ENCODE measurements at places on chromosomes 6 and 20.

GRCh38 chr6:56370561-56371211 is 123.3 kb upstream of the COL21A1 start:
- peak; percentile 87 for DNase-seq

- no peak for DNase-seq
These were observed 1.3 kb downstream of the KCNQ2 start for GRCh38 chr20:63471002-63471716.

DNA sequence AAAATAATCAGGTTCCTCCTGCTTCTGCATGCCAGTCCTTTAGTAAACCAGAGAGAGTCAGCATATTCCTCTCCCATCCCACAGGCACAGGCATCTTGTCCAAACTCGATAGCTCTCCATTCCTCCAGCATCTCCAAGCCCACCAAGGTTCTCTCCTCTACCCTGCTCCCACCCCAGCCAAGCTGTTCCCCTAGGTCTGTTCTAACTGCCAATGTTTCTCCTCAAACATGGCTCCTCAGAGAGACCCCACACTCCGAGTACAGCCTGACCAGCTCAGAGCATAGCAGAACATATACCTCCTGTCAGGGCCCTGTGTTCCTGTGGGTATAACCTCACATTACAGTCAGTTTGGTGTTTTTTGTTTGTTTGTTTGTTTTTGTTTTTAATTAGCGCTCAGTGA is 177.8 kb downstream of the VEGFA start:
- DNase-seq, result no peak

GRCh38 chr6:135901774-135902524 is 50.4 kb downstream of the PDE7B start:
- no peak for DNase-seq

DNA sequence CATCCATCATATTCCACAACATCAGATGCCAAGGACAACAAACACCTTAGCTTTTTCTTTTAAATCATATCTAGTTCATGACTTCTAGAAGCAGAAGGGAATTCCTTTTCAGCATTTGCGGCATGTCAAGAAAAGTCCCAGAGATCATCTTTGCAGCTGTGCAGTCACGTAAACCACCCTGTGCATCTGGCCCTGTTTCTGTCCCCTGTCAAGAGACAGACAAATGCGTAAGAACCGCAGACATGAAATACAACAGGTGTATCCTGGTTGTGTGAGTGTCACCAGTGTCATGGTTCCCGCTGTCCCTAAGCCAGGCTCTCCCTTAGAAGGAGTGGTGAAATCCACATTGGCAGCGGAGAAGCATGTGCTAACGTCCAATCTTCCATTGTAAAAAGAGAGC is 28.1 kb downstream of the LY86 start:
- DNase-seq, result no peak

- no peak for DNase-seq
These were observed 1217.7 kb downstream of the EPHA7 start for GRCh38 chr6:92201618-92202017.

DNA sequence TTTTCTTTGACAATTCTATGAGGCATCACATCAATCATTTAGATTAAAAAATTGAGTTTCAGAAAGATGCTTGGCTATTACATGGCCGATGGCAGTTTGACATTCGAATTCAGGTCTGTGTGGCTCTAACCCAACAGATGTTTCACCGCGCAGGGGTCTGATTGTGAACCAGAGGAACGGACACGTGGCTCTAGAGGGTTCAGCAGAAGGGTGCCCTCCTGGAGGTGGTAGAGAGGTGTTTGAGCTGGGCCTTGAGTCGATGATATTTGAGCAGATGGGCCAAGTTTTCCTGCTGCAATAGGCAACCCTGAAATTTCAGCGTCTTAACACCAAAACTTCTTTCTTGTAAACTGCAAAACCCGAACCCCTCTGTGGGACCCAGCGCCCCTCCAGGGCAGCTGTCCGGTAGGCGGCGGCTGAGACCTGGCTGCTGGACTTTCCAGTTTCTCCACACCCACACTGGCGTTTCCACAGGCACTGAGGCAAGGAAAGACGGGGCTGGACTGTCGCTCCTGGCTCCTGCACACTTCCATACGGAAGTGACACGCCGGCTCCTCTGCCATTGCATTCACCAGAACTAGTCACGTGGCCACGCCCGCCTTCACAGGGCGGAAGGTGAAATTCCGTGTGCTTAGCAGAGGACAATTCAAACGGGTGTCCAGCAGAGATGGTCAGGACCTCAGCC is 11.3 kb upstream of the AFDN start:
- no peak for DNase-seq

GRCh38 chr6:132749111-132749510 is 8.6 kb downstream of the VNN2 start:
- DNase-seq, result no peak

DNA sequence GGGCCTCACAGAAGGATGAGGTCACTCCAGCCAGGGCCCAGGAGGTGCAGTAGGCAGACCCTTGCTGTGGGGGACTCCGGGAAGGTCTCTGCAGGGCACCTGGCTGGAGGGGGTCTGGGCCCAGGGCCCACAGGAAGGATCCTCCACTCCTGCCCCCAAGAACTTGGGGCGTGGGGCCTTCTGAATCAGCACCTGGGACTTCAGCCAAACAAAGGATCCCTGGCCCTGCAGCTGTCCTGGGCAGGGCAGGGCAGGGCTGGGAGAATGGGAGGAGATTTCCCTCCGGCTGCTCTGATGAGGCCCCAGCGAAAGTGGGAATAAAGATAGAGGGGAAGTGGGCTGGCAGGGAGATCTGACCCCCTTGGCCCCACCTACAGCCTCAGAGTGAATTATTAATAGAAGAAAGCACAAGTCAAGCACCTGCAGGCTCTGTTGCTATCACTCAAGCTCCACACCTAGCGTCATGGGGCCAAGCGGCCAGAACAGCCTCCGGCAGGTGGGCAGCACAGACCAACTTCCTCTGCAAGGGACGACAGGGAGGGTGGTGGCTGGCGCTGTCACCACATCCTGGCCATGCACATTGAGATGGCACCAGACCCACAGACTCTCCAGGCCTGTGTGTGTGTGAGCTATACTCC is 61.6 kb upstream of the MRPS10 start:
- DNase-seq, result no peak

GRCh38 chr6:170279977-170280688 is 10.7 kb downstream of the DLL1 start:
- peak; percentile 97 for DNase-seq

- no peak for DNase-seq
These were observed 7.0 kb downstream of the COX4I2 start for GRCh38 chr20:31644701-31645100.

DNA sequence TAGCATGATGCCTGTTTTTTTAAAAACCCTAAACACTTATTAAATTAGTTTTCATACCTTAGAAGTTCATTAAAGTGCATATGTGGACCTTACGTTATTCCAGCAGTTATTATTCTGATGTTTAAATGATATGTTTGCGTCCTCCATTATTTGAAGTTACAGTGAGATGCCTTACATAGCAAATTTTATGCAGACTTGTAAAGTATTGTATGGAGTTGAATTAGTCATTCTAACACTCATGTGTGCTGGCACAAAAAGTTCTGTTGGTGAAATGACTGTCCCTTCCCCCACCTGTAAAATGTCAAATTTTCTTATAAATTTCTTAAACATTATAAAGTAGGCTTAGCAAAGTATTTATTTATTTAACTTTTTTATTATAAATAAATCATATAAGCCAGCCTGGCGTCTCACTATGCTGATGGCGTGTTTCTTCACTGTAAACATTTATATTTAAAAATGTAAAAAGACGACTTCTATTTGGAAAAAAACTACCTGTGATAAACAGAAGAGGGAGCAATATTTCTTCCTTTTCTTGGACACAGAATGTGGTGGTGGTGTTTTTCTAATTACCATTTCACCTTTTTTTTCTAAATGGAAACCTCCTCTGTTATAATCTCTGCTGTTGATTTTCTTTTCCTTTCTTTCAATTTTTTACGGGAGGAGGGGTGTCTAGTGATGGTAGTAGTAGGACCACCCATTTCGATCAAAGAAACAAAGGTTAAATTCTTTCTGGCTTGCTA is 155.4 kb downstream of the RFPL4B start:
- peak; percentile 0 for DNase-seq

- DNase-seq, result no peak
These were observed at the start of gene LST1 for GRCh38 chr6:31586008-31586407. LST1 (plus strand) TSS chr6:31586277; CDS start chr6:31587300, 1,023 bp downstream.

DNA sequence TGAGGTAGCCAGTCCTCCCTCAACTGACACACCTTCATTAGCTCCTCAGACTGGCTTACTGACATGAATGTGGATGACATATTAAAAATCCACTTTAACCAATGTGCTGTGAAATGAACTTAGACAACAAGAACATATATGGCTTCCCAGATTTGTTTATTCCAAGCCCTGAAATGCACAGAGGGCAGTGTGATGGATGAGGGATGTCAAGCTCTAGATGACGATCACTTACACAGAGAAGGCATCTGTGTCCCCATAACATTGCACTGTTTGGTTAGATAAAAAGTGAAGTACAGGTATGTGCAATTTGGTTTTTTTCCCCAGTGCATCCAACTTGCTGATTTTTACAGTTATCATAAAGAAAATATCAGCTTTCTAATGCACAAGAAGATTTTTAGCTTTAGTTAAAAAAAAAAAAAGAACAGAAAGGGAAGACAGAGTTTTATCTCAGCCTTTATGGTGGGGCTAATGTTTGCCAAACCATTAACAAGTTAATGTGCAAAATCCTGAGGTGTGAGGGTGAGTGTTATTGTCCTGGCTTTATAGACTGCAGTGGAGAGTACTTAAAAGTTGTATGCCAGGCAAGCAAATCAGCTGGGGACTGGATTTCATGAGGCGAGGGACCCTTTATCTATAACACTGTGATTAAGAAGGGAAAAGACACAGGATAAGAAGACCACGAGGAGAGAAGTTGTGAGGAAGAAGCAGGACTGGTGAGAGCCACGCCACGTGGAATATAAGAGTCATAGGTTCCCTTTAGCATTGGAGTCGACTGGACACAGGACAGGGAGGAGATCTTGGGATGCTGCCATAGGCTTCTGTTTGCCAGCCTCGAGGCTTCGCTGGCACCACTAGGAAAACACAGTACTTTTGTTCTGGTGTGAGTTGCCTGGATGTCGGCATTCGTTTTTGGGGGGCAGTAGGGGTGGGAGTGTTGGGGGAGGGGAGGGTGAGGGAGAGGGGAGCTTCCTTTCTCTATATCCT is 90.0 kb upstream of the BACH2 start:
- DNase-seq, result no peak

DNA sequence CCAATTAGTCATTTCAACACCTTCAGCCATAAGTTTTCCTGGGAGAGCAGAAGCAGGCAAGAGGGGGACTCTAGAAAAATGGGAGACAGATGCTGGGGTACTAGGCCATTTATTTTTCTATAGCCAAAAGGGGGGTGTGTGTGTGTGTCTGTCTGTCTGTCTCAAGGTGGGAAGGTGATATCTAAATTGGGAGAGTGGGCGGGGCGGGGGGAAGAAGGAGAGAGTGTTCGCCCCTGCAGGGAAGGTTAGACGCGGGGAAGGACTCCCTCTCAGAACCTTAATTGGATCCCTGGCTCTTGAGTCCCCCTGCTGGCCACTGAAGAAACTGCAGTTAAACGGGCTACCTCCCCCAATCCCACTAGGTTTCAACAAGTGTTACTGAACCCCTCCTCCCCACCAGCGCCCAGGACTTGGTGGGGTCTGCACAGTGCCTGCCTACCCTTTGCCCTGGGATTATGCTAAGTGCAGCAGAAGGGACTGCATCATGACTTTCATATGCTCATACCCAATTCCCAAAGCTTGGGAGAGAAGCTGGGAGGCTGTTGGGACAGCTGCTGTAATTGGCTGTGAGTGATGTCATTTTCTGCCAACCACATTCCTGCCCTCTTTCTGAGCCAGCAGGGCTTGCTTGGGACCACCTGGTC is 45.8 kb downstream of the FOXP4 start:
- DNase-seq, result peak; percentile 54

DNA sequence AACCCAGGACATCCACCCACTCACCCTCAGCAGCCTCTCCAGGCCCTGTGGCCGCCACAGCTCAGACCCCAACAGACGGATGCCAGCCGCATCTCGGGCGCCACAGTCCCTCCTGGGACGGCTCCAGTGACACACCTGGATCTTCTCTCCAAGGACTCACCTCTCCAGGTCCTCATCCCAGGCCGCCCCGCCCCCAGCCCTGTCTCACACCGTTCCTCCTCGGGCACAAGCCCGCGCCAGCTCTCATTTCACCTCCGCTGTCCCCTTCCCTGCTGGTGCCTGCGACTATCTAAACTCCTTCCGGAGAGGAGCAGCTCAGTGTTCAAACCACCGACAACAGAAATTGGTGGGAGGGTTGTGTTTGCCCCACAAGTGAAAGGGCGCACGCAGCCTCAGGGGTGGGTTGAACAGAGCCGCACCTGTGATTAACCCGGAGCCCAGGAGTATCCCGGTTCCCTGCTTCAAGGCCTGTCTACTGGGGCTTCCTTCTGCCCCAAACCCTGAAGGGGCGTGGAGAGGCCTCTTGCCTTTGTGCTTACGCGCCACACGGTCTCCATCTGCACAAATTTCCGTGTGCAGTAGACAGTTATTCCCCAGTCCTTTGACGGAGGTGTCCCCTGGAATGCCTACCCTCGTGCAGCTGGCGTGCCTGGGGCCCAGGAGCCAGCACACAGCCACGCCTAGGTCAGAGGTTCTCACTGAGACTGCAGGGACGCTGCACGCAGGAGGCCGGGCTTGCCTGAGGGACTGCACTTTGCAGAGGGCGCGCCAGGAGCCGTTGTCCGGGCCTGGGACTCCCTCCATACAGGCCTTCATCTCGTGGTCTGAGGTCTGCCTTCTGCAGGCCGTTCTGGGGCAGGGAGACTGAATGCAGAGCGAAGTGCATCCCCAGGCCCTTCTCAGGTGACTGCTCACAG is 232.7 kb downstream of the DLL1 start:
- no peak for DNase-seq

Data from NCI-H2029 (cell line).